NCI-H526 treated with DMSO at 0.1 percent for 48 hours (cell line): ENCODE measurements at places on chromosomes 4 and X.

DNA sequence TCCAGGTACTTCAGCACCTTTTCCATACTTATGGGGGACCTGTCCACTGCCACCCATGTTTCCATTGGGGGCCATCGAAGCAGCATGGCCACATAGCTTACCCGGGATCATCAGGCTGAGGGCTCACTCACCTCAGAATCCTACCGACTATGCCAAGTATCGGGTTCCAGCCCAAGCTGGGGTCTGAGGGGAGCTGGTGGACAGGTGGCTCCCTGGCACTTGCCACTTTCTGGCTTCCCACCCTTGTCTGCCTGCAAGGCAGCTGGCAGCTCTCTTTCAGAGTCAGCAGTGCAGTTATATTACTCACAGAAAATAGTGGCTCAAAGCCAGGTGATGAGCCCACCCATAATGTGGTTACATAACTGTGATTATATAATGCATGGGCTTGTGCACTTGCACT is 1153.8 kb downstream of the STIM2 start:
- no peak for DNase-seq

- DNase-seq, result no peak
Observed at GRCh38 chrX:21699136-21699535, 41.0 kb upstream of the KLHL34 start.

DNA sequence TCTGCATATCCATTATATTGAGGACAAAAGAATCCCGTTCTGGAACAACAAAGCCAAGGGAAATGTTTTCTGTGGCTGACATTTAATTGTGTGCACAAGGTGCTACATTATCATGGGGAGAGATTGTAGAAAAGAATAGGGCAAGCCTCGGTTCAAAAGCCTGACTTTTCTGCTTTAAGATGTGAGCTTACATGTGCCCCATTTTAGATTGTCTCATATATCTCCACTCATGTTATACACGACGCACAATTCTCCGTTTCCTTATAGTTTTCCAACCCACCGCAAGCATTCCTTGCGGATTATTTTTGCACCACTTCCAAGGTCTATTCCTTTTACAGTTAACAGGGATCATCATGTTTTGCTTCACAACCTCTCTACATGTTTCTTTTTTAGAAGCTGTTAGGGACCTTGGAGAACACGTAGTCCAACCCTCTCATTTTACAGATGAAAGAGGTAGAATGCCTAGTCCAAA is 99.6 kb upstream of the MAML3 start:
- DNase-seq, result no peak

DNA sequence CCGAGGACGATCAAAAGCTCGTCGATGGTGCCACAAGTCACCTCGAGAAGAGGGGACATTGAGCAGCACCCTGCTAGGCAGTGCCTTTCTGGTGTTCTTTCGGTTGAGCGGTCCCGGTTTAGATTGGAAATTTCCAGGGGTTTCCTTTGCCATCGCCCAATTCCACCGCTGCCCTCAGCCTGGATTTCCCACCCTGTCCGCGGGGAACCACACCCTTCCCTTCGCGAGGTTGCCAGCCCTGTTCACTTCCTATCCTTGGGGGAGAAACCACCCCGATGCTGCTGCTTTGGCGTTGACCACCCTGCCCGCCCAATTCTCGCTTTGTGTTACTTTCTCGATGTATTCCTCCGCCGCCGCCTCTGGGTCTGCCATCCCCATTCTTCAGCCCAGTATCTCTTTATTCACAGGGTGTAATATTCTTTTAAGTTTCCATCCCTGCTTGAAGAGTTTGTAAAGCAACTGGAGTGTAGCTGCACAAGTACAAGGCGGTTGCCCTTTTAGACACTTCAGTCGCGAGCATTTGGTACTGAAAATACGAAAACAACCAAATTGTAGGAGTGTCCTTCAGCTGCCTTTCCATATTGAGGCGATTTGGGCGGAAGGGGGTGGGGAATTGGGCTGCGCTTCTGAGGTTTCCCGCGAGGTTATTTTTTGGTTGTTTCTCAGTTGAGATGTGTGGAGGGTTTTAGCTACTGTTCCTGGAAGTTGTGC is 1.1 kb downstream of the OGT start:
- DNase-seq, result peak; percentile 45

DNA sequence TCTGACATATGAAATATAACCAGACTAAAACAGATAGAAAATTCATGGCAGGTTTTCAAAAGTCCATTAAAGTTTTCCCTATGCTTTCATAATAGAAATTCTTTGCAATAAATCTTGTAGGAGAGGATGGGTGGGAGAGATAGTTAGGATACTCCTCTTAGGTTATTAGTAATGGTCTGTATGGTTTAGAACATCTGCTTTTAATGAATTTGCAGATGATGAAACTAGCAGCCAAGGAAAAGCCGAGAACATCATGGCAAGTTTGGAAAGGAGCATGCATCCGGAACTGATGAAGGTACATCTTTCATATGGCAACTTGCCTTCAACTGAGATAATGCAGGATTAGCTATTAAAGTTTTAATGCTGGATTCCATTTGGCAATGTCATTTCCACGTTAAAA is 70.7 kb downstream of the DOCK11 start:
- no peak for DNase-seq

DNA sequence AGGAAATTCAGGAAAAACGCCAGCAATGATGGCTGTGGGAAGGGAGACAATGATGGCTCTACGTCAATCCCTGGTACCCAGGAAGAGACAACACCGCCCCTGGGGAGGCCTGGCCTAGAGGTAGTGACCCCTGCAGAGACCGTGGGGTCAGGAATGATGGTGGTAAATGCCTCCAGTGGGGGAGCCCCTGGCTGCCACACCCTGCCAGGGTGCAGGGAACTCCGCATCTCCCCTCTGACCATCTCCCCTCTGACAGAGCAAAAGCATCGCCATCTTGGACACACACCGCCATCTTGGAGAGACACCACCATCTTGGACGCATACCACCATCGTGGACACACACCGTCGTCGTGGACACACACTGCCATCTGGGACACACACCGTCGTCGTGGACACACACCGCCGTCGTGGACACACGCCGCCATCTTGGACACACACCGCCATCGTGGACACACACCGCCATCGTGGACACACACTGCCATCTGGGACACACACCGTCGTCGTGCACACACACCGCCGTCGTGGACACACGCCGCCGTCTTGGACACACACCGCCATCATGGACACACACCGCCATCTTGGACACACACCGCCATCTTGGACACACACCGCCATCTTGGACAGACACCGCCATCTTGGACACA is 9.9 kb downstream of the ASMTL start:
- DNase-seq, result no peak

GRCh38 chr4:138611721-138612120 is 369.6 kb upstream of the SLC7A11 start:
- peak; percentile 23 for DNase-seq

DNA sequence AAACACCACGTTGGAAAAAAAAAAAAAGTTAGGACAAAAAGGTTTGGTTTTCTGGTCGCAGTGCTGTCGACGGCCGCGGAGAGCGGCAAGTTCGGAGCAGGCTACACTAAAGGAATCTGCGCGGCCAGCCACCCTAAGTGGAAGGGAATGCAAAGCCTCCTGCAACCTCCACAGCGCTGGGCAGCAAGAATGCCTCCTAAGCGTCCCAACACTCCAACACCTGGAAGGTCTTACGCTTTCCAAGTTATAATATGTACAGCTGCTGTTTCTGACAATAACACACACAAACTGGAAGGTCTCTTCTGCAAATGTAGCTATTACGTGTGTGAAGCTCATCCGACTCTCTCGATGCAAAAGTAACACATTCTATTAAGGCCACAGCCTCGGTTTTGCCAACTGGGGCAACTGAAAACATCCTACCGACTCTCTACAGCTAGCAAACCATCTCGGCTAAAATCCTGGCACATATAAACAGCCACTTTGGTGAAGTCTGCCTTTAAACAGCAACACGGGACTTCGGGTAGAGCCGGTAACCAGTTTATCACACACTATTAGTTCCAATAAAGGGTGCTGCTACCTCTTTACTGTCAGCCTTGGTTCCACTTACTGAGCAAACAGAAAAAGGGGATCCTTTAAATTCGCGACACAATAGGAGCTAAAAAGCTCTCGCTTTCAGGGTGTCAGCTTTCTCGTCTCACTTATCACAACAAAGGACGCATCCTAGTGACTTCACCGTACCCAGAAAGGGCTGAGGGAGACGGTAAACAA is 895 bp downstream of the SMIM14 start:
- DNase-seq, result peak; percentile 72

DNA sequence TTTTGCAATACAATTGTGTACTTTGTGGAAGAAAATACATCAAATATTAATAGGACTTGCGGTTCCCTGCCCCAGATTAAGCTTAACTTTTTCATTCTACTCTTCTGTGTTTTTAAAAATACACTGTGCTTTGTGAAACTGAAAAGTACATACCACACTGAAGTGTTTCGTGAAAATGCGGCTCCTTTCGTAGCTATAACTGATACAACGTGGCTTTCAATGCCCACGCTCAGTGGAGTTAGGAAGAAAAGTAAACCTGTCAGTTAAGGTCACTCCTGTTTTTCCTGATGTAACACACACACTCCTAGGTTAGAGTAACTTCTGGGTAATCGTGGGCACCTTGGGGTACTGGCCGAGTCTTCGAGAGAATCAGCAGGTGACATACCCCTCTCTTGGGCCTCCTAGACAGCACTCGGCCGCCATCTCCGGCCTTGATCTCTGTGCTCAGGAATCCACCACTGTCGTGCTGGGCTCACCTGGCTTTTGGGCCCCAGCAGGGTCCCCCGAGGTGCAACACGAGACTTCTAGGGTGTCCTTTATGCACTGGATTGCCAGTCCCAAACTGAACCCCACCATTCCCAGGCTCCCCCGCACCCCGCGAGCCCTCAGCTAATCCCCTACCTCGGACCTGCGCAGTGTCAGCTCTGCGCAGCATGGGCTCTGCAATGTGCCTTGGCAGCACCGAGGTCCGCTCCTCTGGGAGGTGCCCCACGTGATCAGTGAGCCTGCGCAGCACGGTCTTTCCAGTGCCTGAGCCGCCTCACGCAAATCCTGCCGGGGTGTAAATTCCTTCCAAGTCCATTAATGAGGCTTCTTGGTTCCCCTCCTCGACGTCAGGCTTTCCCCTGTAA is 162.6 kb upstream of the INTU start:
- no peak for DNase-seq

DNA sequence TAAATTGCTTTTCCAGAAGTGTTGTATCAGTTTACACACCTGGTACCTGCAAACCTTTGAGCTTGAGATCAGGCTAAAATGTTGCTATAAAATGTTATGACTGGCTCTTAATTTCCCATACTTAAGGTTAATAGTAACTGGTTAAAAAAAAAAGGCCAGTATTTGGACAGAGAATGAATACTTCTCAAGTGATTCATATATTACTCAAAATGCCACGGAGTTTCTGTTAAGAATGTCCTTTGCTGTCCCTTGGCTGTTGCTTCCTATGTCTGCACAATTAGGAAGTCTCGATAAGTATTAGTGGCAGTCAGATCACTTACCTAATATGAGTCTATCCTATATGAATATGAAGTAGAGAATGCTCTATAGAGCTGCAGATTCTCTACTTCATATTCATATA is 232.2 kb upstream of the IGFBP7 start:
- DNase-seq, result no peak

GRCh38 chrX:74138943-74139342 is 165.0 kb upstream of the ZCCHC13 start:
- DNase-seq, result no peak

DNA sequence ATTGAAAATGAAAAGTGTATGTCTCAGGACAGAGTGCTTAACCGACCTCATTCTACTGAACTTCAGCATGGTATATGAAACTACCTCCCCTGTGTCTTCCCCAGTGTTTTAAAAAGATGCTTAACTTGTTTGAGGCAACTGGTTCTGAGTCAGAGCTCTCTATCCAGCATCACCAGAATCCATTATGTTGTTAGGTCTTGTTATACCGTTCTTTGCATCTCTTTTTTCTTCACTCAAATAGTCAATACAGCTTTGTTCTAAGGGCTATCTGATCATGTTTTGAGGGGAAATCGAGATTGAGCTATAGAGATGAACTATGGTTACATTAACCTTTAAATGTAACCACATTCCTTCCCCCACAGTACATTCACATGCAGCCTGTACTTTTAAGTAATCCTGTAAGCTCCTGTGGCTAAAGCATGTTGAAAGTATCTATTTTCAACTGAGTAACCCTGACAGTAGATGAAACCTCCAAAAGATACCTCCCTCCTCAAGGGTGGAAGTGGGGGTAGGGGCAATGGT is 514.4 kb downstream of the RPA4 start:
- no peak for DNase-seq

DNA sequence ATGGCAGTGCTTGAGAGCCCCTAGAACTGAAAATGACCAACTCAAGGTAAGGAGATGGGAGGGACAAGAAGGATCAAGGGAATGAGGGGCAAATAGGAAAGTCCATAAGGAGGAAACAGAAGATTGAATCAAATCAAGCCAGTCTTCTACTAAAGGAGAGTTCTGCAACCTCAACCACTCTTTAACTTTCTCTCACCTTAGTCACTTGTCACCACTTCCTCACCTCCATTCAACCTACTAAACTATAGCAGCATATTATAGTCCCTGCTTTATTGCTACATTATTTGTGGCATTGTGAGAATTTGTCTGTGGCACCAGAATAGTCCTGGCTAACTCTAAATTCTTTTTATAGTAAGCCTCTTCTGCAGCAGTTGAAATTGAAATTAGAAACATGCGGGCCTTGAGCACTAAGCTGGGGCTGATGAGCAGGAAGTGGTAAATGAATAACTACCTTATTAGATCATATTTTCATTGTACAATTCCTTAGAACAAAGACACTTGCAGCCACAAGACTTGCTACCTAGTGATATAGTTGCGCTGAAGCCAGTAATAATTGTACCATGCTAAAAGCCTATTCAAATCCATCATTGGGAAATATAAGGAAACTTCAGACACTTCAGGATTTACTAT is 336.9 kb downstream of the ZNF674 start:
- DNase-seq, result no peak

DNA sequence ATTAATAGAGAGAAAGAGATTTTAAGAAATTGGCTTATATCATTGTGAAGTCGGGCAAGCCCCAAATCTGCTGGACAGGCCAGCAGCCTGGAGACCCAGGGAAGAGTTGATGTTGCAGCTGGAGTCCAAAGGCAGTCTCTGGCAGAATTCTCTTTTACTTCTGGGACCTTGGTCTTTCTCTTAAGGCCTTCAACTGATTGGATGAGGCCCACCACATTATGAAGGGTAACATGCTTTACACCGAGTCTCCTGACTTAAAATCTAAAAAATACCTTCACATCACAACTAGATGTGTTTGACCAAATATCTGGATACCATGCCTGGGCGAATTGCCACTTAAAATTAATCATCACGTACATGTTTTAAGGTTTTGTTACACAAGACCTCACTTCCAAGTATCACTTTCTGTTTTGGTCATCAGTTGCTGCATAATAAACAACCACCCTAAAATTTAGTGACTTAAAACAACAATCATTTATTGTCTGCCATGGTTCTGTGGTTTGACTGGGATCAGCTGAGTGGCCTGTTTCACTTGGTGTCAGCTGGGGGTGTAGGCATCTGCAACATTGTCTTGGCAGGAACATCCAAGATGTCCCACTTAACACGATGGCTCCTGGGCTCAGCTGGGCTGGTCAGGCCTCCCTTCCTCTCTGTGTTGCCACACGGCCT is 3.4 kb downstream of the CD38 start:
- no peak for DNase-seq

- no peak for DNase-seq
Observed at GRCh38 chr4:30601070-30601865, 118.9 kb upstream of the PCDH7 start.

- DNase-seq, result peak; percentile 46
Observed at GRCh38 chrX:46978341-46979291, 66.4 kb downstream of the JADE3 start.

GRCh38 chr4:102405821-102406401 is 60.6 kb upstream of the SLC39A8 start:
- no peak for DNase-seq

- no peak for DNase-seq
Observed at GRCh38 chr4:124386163-124386562, 326.4 kb downstream of the ANKRD50 start.

- DNase-seq, result no peak
Observed at GRCh38 chr4:150710770-150711375, 128.9 kb downstream of the MAB21L2 start.
